ENCODE measurements at places on chromosomes 7 and 10. TPM values are rescaled to one million over a fixed set of nuclear protein-coding genes. Genes with fewer than 3 reads are reported as not detected.
A peak's percentile ranks its signal among the peaks of the same experiment; 100 is the strongest.

GRCh38 chr10:47370015-47370767, 13.9 kb downstream of the ZNF488 start:
- H3K36me3 ChIP-seq, result no peaks in the 10 kb centered on the region
- H3K4me3 ChIP-seq, result no peak overlapping the region
- H3K27me3 ChIP-seq, result no peaks in the 10 kb centered on the region

Gene SPDYE2
- 2.6 TPM for polyA plus RNA-seq

DNA sequence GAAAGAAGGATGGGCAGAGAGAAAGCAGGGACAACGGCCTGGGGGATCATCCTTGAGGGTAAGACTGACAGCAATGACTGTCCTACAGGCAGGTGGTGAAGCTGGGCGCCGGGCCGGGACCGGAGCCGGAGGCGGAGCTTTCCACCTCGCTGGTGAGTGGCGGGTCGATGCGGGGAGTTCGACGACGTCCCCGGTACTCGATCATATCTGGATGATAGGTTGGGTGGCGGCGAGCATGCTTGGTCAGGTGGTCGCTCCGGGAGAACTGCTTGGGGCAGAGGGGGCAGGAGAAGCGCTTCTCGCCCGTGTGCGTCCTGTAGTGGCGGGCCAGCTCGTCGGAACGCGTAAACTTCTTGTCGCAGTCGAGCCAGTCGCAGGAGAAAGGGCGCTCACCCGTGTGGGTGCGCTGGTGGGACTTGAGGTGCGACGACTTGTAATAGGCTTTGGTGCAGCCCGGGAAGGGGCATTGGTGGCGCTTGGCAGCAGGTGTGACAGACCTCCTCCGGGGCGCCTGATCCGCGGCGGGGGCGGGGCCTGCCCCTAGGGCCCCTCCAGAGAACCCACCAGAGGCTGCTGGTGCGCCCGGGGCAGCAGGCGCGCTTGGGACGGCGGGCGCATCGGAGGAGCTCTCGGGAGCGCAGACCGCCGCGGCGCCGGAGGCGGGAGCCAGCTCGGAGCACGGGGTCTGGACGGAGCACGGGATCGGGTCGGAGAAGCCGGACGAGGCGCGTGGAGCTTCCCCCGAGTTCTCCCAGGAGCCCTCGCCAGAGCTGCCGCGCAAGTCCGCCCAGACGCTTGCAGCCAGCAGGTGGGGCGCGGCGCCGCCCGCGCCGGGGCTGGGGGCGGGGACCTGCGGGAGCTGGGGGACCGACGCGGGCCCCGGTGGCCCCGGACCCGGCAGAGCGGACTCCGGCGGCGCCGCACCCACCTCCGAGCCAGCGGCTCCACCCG, 752 bp downstream of the KLF14 start:
- DNase-seq, result no peak
- no peaks in the 10 kb centered on the region for H3K36me3 ChIP-seq
- H3K27ac ChIP-seq, result no peak overlapping the region
- peaks cover 18% of the 10 kb centered on the region for H3K27me3 ChIP-seq

- no peak overlapping the region for H3K27ac ChIP-seq
- no peaks in the 10 kb centered on the region for H3K4me1 ChIP-seq
- no peak overlapping the region for H3K4me3 ChIP-seq
- no peaks in the 10 kb centered on the region for H3K27me3 ChIP-seq
- no peaks in the 10 kb centered on the region for H3K36me3 ChIP-seq
Observed at GRCh38 chr7:84469034-84469433, 274.4 kb upstream of the SEMA3A start.

DNA sequence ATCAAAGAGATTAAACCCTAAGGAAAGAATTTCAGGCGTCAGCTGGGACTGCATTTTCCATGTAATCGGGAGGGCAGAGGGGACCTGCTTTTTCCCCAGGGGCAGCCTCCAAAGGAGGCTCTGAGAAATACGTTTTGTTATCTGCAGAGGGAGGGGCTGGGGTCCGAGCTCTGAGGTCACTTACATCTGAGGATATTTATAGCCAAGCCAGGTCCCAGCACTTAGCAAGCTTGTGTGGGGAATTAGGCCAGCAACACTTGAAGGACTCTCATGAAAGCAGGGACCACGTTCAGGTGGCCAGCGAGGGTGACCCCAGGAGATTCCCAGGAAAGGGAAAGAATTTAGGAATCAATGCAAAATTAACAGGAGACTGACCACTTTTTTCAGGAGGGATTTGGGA, 20.6 kb upstream of the GDI2 start:
- H3K27me3 ChIP-seq, result no peaks in the 10 kb centered on the region
- no peak overlapping the region for H3K4me3 ChIP-seq
- no peak for DNase-seq

DNA sequence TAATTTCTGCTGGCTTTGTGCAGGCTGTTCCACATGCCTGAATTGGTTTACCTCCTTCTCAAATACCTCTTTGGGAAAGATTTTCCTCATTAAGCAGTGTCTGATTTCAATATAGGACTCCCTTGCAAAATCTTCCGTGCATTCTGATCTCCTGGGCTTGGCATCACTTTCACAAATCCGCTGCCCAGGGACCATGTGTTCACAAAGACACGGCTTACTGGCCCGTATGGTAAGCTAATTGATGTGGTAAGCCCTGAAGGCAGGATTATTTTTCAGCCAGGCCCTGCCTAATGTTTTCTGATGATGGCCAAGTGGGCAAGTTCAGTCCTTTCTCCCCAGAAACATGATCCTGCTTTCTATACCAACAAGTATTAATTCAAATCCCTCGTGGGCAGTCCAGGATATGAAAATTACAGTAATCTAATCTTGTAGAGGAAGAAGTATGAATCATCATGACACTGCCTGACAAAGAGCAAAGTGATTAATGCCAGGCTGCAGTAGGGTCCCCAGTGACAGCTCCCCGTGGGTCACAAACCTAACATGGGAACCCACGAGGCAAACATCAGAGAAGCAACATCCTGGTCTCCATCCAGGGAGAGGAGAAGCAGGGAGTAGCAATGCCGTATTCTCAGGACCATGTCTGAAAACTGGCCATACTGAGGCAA, 11.6 kb upstream of the SVIL start:
- peaks cover 18% of the 10 kb centered on the region for H3K4me1 ChIP-seq
- no peaks in the 10 kb centered on the region for H3K36me3 ChIP-seq
- H3K27me3 ChIP-seq, result no peaks in the 10 kb centered on the region
- no peak overlapping the region for H3K27ac ChIP-seq

Gene GRM3
- polyA plus RNA-seq, result not detected

DNA sequence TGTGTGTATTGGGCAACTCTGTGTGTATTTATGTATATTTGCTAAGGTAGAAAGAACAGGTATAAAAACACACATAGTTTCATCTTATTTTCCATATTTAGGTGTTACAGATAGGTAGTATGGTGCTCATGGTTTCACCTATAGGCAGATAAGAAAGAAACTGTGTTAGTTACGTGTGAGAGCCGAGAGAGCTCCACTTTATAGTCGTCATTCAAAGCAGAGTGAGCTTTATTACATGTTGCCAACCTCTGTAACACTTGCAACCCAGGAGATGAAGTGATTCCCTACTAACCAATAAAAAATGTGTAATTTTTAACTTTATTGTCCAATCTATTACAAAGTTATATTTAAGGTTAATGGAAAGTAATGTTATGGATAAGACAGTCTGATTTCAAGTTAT, 121.3 kb downstream of the AGMO start:
- H3K36me3 ChIP-seq, result no peaks in the 10 kb centered on the region
- H3K27me3 ChIP-seq, result no peaks in the 10 kb centered on the region
- no peaks in the 10 kb centered on the region for H3K4me1 ChIP-seq
- DNase-seq, result no peak

DNA sequence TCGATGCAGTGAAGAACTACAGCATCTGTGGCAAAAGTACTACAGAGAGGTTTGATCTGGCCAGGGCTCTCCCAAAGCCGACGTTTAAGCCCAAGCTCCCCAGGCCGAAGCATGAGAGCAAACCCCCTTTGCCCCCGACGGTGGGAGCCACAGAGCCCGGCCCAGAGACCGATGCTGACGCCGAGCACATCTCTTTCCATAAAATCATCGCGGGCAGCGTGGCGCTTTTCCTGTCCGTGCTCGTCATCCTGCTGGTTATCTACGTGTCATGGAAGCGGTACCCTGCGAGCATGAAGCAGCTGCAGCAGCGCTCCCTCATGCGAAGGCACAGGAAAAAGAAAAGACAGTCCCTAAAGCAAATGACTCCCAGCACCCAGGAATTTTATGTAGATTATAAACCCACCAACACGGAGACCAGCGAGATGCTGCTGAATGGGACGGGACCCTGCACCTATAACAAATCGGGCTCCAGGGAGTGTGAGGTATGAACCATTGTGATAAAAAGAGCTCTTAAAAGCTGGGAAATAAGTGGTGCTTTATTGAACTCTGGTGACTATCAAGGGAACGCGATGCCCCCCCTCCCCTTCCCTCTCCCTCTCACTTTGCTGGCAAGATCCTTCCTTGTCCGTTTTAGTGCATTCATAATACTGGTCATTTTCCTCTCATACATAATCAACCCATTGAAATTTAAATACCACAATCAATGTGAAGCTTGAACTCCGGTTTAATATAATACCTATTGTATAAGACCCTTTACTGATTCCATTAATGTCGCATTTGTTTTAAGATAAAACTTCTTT, 2.3 kb downstream of the LRRTM3 start:
- no peak overlapping the region for H3K27ac ChIP-seq
- peaks cover 6% of the 10 kb centered on the region for H3K27me3 ChIP-seq
- H3K4me3 ChIP-seq, result no peak overlapping the region
- no peaks in the 10 kb centered on the region for H3K36me3 ChIP-seq
- peaks cover 16% of the 10 kb centered on the region for H3K4me1 ChIP-seq

DNA sequence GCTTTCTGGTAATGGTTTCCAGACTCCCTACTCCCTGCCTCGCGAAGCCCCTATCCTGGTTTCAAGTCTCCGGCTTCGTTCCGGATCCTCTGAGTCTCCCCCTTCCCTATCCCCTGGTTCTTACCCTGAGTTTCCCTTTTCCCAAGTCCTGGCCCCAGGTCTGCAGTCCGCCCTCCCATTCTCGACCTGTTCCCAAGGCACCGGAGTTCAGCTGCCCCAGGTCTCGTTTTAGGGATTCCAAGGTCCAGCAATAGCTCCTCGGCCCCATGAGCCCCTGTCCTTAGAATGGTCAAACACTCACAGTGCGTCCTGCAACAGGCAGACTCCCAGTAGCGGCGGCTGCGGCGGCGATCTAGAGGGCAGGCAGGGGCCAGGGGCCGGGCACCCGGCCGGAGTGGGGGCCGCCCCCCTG, 274 bp downstream of the PITX3 start:
- H3K4me1 ChIP-seq, result peaks cover 8% of the 10 kb centered on the region
- H3K27me3 ChIP-seq, result no peaks in the 10 kb centered on the region
- no peak for DNase-seq
- peak overlapping the region; percentile 57 for H3K4me3 ChIP-seq
- H3K27ac ChIP-seq, result no peak overlapping the region

Gene MBLAC1
- polyA plus RNA-seq, result 1.0 TPM

- peaks cover 1% of the 10 kb centered on the region for H3K36me3 ChIP-seq
- H3K4me1 ChIP-seq, result peaks cover 7% of the 10 kb centered on the region
- no peak for DNase-seq
Observed at GRCh38 chr10:132410779-132411532, 14.0 kb downstream of the PWWP2B start.

DNA sequence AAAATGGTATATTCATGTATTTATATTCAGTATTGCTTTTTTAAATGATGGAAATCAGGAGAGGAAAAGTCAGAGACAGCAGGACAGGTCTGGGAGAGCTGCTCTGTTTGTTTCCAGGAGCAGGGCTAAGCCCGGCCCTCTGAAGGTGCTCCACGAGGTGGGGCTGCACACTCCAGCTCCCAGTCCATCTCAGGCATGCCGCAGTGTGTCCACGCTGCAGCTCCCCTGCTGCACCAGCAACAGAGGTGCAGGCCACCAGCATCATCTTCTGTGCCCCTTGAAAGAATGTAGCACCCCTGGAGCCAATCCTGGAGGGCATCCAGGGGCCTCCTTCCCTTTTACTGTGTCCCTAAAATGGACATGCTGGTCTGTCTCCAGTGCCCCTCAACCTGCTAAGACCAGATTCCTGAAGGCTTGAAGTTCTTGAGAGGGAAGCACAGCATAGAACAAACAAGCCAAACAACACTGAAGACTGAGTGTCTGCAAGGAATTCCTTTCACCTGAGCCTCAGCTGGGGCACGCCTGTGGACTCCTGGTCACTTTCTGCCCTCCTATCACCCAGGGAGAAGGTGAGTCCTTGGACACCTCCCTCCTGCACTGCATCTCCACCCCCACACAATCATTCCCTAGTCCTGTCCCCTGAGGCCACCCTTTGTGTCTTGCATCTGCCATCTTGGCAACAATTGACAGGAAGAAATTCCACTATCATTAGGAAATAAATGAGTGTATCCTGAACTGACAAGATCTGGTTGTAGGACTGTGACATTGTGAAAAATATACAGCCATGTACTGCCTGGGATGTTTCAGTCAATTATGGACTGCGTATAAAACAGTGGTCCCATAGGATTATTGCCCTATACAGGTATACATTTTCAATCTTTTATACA, 100.5 kb downstream of the CXCL12 start:
- H3K4me3 ChIP-seq, result no peak overlapping the region
- no peaks in the 10 kb centered on the region for H3K36me3 ChIP-seq

GRCh38 chr7:48139459-48139858, 31.8 kb upstream of the ABCA13 start:
- H3K4me3 ChIP-seq, result no peak overlapping the region
- H3K36me3 ChIP-seq, result no peaks in the 10 kb centered on the region
- peak overlapping the region; percentile 70 for H3K27ac ChIP-seq
- no peak for DNase-seq
- no peaks in the 10 kb centered on the region for H3K27me3 ChIP-seq

- H3K27ac ChIP-seq, result no peak overlapping the region
- no peaks in the 10 kb centered on the region for H3K36me3 ChIP-seq
- no peaks in the 10 kb centered on the region for H3K27me3 ChIP-seq
- H3K4me3 ChIP-seq, result no peak overlapping the region
- no peaks in the 10 kb centered on the region for H3K4me1 ChIP-seq
Observed at GRCh38 chr7:147798001-147798400, 792.6 kb upstream of the C7orf33 start.

GRCh38 chr10:86900955-86901354, 56.5 kb downstream of the MMRN2 start:
- DNase-seq, result no peak
- no peak overlapping the region for H3K27ac ChIP-seq
- H3K4me1 ChIP-seq, result peaks cover 4% of the 10 kb centered on the region

- no peaks in the 10 kb centered on the region for H3K4me1 ChIP-seq
- H3K27me3 ChIP-seq, result no peaks in the 10 kb centered on the region
- H3K36me3 ChIP-seq, result no peaks in the 10 kb centered on the region
Observed at GRCh38 chr10:52348037-52348564, 34.0 kb downstream of the DKK1 start.

DNA sequence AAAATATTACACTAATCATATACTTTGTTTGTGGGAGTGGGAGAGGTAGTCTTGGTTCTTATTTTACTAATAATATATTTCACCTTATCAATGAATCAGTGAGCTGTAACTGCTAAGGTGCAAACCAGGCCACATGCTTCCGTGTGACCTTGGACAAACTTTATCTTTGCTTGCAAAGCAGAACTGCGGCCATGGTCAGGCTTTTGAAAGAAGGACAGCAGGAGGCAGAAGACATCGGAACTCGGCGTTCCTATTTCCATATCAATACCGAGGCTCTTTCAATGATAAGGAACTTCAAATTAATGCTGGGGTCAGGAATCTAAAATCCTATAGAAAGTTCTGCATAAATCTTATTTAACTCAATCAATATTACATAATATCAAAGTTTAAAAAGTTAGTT, 491.9 kb upstream of the PFKP start:
- H3K4me3 ChIP-seq, result no peak overlapping the region
- H3K36me3 ChIP-seq, result no peaks in the 10 kb centered on the region
- DNase-seq, result no peak
- peaks cover 4% of the 10 kb centered on the region for H3K27me3 ChIP-seq
